ENCODE measurements at places on chromosomes 13 and 19. TPM values are rescaled to one million over a fixed set of nuclear protein-coding genes. Genes with fewer than 3 reads are reported as not detected.

Gene NCCRP1
- not detected for total RNA-seq

DNA sequence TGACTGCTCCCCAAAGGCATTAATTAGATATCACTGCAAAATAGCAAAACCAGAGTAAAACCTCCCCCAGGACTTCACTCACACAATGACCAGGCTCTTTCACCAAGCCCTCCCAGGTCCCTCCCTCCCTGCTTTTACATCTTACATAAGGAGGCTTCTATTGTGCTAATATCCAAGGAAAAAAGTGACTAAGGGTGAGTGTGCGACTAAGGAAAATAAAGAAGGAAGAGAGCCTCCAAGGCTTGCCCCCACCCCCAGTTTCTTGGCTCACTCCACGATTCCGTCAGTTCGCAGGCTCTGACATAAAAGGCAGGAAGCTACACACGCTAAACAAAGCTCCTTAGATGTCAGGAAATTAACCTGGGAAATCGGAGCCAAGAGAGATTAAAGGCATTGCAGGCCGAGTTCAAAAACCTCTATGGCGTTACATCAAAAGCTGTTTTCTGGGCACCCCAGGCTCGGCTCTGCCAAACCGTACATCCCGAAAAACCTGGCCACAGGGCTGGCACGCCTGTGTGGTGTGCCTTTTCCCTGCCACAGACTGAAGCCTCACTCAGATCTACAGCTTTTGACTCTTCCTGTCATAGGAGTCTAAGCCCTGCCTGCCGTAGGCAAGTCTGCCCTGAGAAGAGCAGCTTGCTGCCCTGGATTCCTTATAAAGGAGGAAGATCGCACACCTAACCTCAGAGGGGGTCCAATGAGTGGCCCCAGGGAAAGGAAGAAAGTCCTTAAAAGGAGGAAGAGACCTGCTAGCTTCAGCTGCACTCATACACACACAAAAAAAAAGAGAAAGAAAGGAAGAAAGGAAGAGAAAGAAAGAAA lies 67.0 kb upstream of the SERP2 start:
- DNase-seq, result peak; percentile 98

GRCh38 chr13:112849500-112849899 lies 119.5 kb upstream of the MCF2L start:
- no peak for DNase-seq

- no peak for DNase-seq
Measured at GRCh38 chr19:1725100-1726064, 27.9 kb upstream of the ONECUT3 start.

DNA sequence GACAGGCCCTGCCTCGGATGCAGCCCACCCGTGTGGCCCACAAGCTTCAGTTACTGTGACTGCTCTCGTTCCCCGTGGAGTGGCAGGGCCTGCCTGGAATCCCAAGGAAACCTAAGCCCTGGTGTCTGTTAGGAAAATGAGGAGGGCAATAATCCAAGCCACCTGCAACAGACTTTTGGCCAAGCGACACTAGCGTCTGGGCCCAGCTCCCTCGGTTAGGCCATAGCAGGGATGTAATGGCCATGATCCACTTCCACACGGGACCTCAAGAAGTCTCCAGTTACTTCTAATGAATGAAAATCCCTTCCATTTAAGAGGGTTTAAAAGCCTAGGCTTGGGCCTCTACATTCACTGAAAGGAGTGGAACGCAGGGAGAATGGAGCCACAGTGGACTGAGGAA lies 8.9 kb downstream of the ZC3H4 start:
- DNase-seq, result no peak

Gene SOHLH2
- not detected for total RNA-seq

DNA sequence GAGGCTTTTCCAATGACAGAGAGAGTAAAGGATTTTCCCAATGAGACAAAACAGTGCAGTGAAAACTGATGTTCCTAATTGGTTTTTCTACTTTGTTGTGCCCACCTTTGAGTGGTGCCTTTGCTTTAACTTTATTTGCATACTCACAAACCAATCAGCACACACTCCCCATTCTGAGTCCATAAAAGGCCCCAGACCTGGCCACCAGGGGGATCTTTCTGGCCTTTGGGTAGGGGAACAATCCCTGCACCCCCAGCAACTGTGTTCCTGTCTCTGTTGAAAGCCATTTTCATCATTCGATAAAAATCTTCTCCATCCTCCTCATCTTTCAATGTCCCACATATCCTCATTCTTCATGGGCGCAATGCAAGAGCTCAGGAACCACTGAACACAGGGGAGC lies 252.8 kb downstream of the B3GLCT start:
- no peak for DNase-seq

DNA sequence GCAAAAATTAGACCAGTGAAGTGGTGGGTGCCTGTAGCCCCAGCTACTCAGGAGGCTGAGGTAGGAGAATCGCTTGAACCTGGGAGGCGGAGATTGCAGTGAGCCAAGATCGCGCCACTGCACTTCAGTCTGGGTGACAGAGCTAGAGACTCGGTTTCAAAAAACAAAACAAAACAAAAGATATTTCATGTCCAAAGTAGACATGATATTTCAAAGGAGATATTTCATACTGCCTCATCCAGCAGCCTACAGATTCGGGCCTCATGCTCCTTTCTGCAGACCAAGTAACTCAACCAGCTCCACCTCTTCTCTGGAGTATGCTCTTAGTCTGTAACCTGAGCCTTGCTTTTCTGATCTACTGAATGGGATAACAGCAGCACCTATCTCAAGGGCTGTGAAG lies 15.0 kb downstream of the ZC3H4 start:
- no peak for DNase-seq

- no peak for DNase-seq
Measured at GRCh38 chr19:18672044-18672451, 11.4 kb upstream of the CRTC1 start.

DNA sequence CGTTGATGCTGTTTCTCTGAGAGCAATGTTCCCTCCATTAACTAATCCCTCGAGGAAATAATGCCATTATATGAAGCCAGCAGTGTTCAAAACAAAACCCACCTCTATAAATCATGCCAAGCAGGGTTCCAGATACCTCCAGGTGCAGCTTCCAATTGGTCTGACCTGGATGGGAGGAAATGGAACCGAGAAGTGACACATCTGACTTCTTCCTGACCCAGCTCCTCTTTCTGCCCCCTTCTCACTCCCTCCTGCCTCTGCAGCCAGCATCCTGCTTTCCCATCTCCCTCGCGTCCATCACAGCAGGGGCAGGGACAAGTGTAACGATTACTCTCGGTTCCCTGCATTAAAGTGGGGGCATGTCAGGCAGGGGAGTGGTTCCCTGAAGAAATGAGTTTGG lies 37.5 kb downstream of the HSPH1 start:
- DNase-seq, result no peak

DNA sequence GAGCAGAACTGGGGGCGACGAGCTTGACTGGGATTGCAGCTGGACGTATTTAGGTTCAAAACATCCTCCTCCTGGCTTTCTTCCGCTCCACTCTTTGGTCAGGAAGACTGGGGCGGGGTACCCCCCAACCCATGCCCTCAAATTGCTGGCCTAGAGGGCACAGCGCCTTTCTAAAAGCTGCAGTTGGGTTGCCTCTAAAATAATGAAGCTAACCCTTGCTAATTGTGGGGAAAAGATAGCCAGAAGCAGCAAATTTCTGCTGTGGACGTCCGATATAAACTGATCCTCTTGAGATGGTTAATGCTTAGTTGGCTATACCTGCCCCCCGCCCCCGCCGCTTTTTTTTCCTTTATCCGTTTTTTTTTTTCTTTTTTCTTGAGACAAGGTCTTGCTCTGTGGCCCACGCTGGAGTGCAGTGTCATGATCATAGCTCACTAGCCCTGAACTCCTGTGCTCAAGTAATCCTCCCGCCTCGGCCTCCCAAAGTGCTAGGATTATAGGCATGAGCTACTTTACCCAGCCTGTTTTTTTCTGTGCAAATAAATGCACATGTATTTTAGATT lies 754 bp upstream of the CHERP start:
- no peak for DNase-seq

DNA sequence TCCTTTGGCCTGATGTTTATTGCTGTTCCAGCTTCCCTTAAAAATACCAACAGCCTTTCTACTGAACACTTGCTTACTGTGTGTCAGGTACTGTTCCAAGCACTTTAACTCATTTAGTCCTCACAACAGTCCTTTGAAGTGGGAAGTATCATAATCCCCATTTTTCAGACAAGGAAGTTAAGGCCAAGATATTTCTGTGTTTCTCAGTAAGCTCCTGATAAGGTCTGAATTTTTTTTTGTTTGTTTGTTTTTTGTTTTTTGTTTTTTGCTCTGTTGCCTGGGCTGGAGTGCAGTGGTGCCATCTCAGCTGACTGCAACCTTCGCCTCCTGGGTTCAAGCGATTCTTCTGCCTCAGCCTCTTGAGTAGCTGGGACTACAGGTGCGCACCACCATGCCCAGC lies 7.5 kb downstream of the SNRPA start:
- DNase-seq, result no peak

GRCh38 chr13:51819544-51819943 lies 15.6 kb upstream of the DHRS12 start:
- no peak for DNase-seq

DNA sequence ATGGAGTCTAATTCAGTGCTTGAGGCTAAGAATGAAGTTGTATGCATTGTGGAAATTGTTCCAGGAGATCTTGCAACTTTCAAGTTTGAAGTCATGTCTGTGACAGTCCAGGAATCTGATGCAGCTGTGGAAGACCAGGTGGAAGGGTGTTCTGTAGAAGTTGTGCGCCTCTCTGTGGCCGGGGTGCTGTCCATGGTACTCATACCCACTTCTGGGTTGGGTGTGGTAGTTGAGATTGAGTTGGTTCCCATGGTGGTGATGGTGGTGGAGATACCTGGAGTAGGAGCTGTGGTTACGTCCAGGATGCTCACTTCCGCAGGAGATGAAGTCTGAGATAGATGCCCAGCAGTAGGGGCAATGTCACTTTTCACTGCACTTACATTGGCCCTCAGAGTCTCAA lies 44.3 kb downstream of the MUC16 start:
- no peak for DNase-seq

- no peak for DNase-seq
Measured at GRCh38 chr13:98873377-98874028, 104.4 kb downstream of the DOCK9 start.

Gene S1PR5
- not detected for total RNA-seq

GRCh38 chr13:109672545-109672944 lies 113.8 kb downstream of the IRS2 start:
- DNase-seq, result no peak

DNA sequence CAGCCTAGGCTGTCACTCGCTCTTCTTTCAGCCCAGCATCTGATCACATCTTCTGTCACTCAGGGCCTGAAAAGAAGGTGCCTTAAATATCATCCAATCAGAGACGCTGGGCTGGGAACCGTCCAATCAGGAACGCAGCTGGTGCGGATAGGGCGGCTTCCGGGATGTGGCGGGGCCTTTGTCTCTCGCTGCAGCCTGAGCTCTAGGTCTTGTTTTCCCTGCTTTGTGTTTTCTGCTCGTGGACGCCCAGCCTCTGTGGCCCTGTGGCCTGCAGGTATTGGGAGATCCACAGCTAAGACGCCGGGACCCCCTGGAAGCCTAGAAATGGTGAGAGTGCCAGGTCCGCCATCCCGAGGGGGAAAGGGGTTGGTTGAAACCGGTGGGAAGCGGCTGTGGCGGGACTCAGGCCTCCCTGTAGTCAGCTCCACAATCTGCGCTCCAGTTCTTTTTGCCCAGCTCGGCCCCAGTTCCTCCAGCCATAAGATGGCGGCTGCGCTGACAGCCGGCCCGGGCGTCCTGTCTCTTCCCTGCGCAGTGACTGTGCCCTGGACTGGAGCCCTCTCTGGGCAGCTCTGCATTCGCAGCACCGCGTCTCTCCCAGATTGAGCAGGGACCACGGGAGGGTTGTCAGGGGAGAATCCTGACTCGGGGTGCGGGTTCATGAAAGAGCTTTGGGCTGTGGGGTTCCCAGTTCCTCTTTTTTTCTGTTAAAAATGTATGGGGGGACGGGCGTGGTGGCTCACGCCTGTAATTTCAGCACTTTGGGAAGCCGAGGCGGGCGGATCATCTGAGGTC lies at the start of gene ZNF85:
Gene ZNF85 (plus strand): TSS at position 175 of the 795 bp plus-strand sequence. CDS start 150 bp downstream, at position 325.
- DNase-seq, result peak; percentile 54

- no peak for DNase-seq
Measured at GRCh38 chr19:15986701-15987100, 37.9 kb downstream of the OR10H4 start.

DNA sequence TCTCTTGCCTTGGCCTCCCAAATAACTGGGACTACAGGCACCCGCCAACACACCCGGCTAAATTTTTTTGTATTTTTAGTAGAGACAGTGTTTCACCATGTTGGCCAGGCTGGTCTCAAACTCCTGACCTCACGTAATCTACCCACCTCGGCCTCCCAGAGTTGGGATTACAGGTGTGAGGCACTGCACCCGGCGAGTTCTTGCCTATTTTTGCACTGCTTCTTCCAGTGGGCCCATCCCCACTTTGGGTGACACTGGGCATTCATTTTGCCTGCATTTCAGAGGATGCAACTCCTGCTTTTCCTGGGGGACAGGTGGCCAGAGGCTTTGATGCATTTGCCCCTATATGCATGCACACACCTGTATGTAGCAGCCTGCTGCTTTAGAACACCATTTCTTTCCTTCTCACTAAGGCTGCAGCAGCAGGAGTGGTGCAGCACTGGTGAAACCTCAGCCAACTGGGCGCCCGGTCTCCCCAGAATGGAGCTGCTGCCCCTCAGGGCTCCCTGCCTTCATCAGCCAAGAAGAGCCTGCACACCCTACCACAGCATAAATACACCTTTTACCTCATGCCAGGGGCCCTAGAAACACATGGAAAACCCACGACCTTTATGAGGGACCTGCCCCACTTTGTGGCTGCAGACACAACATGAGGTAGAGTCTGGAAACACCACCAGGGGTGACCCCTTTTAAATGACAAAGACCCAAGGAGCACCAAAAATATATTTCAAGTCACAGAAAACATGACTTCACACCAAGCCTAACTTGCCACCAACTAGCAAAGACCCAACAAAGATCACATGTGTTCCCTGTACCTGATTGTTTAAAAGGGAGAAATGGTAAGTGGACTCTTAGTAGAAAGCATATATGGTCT lies 36.8 kb upstream of the POP4 start:
- no peak for DNase-seq

Gene ZNF486
- 4.7 TPM for total RNA-seq

DNA sequence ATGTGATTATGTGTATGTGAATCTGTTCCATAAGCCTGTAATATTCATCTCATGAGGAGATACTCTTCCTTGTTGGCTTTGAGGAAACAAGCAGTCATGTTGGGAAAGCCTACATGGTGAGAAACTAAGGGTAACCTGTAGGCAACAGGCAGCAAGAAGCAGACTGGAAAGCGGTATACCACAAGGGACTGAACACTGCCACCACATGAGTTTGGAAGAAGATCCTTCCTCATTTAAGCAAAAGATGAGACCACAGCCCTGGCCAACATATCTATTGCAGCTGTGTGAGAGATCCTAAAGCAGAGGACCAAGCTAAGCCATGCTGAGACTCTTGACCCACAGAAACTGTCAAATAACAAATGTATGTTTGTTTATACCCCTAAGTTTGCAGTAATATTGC lies 134.8 kb downstream of the B3GLCT start:
- no peak for DNase-seq

- no peak for DNase-seq
Measured at GRCh38 chr13:45773236-45773635, 71.1 kb downstream of the CBY2 start.

DNA sequence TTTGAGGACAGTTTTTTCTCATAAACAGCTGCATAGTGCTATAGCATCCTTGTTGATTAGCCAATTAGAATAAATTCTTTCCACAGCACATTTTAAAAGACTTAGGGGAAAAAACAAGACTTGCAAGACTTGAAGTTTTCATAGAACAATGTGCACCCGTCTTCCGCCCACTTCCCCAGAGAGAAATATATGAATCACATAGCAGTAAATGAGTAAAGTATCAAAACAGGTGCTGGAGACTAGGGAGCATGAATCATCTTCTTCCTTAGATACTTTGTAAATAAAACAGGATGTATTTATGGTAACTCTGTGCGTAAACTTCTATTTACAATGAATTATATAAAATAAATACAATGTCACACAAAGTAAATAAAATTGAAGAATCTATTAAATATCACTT lies 75.1 kb downstream of the COL4A2 start:
- DNase-seq, result peak; percentile 91
